ENCODE measurements at places on chromosomes 7 and 10.

GRCh38 chr10:93603023-93603422, 2.0 kb upstream of the RBP4 start:
- DNase-seq = no peak

GRCh38 chr7:87202208-87202607, 17.3 kb downstream of the TMEM243 start:
- no peak for DNase-seq

DNA sequence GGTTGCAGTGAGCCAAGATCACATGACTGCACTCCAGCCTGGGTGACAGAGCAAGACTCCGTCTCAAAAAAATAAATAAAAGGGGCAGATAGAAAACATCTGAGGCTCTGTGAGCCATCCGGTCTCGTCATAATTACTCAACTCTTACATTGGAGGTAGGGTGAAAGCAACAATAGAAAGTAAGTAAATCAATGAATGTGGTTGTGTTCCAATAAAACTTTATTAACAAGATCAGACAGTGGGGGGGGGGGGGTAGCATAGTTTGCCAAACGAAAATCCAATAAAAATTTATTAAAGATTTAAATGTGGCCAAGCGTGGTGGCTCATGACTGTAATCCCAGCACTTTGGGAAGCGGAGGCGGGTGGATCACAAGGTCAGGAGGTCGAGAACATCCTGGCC, 2.8 kb upstream of the ZFAND4 start:
- DNase-seq = no peak

GRCh38 chr7:151838861-151839381, 38.0 kb downstream of the PRKAG2 start:
- DNase-seq = no peak

DNA sequence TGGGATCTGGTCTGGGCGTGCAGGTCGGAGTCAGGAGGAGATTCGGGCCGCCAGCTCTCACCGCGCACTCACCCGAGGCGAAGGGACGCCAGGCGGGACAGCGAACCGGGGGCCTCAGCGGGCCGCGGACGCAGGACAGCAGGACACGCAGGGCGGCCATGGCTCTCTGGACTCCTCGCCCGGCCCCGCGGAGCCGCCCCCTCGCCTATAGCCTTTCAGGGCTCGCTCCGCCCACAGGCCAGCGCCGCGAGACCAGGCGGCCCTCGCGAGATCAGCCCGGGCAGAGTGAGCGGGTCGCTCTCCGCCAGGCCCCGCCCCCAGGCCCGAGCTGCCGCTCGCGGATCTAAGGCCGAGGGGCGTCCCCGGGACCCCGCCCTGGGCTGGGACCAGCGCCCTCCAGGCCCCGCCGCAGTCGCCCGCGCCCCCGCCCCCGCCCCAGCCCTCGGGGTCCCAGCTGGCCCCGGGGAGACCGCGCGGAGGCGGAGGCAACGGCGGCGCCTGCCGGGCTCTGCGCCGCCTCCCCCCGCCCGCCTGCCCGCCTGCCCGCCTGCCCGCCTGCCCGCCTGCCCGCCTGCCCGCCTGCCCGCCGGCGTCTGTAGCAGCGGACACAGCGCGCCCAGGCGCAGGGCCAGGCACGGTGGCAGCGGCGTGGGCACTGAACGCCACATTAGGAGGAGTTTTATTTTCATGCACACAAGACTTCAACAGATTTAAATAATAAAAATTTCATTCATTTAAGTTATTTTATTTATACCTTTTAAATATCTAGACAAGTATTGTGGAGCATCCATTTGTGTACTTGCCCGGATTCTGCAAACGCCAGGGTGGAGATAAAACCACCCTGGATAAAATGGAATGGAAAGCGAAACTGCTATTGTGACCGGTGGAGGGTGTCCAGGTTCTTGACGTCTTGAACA, at the start of gene ECHS1:
Gene ECHS1 (minus strand): TSS at position 181 of the 917 bp plus-strand sequence. CDS start 21 bp downstream, at position 160.
- DNase-seq = peak; percentile 53

DNA sequence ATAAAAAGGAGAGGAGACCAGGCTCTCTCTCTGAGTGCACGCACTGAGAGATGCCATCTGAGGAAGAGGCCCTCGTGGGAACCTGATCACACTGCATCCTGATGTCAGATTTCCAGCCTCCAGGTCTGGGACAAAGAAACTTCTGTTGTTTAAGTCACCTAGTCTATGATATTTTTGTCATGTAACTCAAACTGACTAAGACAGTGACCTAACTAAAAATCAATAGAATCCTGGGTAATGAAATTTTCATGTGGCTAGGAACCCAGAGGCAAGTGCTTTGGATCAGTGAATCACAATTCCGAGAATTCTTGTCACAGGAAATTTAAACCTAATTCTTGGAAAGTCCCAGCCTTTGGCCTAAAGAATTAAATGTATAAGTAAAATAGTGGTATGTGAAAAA, 107.7 kb downstream of the SLC16A9 start:
- no peak for DNase-seq

Data from NCI-H1694 (cell line).